ENCODE measurements at places on chromosomes 1 and 21. TPM values are rescaled to one million over a fixed set of nuclear protein-coding genes. Genes with fewer than 3 reads are reported as not detected.

DNA sequence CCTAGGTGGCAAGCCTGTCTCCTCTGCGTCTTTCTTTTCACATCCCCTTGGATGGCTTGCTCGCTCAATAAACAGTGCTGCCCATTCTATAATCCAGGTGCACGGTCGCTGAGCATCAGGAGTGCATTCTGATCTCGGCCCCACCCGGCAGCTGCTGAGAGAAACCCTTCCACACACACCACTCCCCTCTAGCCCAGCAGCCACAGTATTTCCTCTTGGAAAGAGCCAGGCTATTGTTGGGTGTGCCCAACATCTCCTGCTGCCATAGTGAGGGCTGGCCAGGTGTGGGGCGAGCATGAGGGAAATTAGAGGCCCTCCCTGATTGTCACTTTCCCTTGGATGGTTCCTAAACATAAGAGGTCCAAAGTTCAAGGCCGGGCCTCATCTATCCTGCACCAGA, 24.7 kb downstream of the GPA33 start:
- no peak for DNase-seq

DNA sequence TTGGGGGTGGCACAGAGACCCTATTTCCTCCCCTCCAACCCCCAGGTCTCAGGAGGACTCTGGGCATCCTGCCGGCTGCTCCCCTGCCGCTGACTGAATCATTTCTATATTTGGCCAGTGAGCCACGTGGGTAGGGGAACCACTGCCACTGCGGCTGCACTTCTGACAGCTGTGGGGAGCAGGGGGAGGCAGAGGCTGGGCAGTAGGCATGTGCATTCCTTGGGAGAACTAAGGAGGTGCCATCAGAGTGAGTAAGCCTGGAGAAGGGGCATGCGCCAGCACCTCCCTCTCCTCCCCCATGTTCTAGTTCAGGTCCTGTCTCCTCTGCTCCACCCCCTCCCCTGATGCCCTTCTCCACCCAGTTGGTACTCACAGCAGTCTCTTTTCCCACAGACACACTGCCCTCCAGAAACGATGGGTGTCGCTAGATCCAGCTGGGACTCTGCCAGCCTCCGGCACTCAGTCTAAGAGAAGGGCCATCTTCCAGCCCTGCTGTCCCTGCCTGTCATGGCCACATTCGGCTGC, 12.0 kb downstream of the PPFIA4 start:
- DNase-seq = no peak

- DNase-seq = no peak
Observed at GRCh38 chr1:193143285-193143684, 21.5 kb downstream of the CDC73 start.

HSD3B2 gene
- 1.3 TPM for polyA plus RNA-seq

GRCh38 chr1:226677027-226678020, 61.8 kb downstream of the ITPKB start:
- no peak for DNase-seq

CHIA gene
- not detected for polyA plus RNA-seq

- DNase-seq = peak; percentile 84
Observed at GRCh38 chr1:223887747-223888418, 42.1 kb upstream of the TP53BP2 start.

GRCh38 chr1:183947988-183948387, 89.5 kb downstream of the COLGALT2 start:
- no peak for DNase-seq

- DNase-seq = no peak
Observed at GRCh38 chr1:81391125-81391828, 409.5 kb upstream of the ADGRL2 start.

GRCh38 chr1:108049178-108049819, 84.3 kb upstream of the VAV3 start:
- DNase-seq = no peak

AKT3 gene
- polyA plus RNA-seq = 38.2 TPM

DNA sequence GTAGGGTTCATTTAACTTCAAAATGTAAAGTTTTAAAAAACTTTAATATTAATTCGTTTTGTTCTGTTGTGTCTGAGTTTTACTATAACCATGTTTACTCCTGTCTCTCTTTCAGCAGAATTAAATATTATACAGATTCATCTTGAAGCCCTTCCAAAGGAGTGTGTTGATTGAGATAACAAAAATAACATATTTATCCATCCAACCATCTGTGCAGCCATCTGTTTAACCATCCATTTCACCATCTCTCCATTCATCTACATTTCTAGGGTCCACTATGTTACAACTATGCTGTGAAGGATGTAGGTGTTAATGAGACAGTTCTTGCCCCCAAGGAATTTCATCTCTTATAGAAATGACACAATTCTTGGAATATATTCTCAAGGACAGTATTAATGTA, 36.0 kb upstream of the GNG12 start:
- DNase-seq = no peak

FAM72A gene
- 4.7 TPM for polyA plus RNA-seq

DNA sequence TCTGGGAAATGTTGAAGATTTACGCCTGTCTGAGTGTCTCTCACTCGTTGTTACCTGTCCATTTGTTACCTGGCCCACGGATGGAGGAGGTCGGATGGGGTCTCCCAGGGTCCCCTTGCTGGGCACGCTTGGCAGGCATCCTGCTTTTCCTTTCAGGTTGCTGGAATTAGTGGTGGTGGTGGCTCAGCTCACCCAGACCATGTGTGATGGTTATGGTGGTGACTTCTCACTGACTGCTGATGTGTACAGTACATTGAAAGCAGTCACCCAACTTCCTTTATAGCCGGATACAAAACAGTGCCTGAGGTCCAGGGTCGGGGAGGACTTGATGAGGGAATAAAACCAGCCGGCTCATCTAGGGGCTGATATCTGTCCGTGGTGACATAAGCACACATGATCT, 19.5 kb downstream of the MAPKAPK2 start:
- no peak for DNase-seq

GRCh38 chr21:45156459-45156858, 82.1 kb downstream of the ADARB1 start:
- no peak for DNase-seq

ANGPTL3 gene
- 15.8 TPM for polyA plus RNA-seq

DNA sequence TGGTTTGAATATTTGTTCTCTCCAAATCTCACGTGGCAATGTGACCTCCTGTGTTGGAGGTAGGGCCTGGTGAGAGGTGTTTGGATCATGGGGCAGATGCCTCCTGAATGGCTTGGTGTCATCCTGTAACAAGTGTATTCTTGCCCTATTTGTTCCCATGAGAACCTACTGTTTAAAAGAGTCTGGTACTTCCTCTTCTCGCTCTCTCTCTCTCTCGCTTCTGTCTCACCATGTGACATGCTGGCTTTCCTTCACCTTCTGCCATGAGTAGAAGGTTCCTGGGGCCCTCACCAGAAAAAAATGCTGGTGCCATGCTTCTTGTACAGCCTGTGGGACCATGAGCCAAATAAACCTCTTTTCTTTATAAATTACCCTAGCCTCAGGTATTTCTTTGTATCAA, 8.4 kb upstream of the PAXBP1 start:
- no peak for DNase-seq

PGLYRP3 gene
- not detected for polyA plus RNA-seq

All from right renal pelvis (tissue), 4 donors.